Daoy (cell line): ENCODE measurements at places on chromosomes 1 and 21.

DNA sequence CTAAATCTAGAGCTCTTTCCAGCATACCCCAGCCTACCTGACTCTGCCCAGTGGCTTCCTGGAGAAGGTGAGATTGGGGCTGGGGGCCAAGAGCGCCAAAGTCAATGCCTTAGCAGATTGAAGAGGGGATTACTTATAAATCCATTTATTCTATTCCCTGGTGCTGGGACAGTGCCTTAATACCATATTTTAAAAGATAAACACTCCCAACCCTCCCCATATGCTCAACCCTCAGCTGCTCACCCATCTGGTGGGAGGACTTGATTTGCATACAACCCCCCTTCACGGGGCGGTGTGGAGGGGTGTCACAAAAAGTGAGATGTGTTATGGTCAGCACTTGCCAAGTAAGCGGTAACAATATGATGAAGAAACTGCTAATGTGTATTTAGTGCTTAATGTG is 3.2 kb upstream of the DISP3 start:
- DNase-seq = no peak

DNA sequence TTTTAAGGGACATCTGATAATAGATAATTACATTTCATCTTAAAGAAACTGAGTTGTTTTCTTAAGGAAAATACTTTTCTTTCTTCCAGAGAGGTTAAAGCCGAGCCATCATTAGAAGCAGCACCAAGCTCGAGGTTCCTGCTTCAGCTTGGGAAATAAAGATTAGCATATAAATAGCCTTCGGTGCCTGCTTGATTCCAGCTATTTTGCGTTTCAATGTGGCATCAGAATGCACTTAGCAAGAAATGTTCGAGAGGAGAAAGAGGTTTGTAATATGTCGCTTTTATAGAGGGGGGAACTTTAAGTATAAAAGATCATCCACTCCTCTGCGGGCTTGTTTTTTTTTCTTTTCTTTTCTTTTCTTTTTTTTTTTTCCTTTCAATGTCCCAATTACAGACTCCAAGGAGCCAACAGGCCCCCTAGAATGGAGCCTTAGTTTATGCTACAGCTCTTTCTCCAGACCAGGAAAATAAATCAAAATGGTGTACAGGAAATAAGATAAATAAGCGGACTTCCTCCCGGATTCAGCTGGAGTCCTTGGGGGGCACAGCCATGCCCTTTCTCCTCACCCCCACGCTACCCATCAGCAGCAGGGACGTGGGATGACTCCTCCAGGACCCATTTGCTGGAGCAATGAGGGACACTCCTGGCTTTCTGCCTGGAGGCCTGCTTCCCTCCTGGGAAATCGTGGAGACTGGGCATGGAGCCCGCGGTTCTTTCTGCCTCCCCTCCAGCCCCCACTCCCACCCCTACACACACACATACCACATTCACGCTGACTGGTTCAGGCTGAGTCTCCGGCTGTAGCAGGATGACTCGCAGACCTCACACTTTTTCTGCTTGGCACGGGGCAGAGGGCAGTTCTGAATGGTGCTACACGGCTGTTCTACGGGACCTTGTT is 131.6 kb downstream of the RRAGC start:
- peak; percentile 92 for DNase-seq

DNA sequence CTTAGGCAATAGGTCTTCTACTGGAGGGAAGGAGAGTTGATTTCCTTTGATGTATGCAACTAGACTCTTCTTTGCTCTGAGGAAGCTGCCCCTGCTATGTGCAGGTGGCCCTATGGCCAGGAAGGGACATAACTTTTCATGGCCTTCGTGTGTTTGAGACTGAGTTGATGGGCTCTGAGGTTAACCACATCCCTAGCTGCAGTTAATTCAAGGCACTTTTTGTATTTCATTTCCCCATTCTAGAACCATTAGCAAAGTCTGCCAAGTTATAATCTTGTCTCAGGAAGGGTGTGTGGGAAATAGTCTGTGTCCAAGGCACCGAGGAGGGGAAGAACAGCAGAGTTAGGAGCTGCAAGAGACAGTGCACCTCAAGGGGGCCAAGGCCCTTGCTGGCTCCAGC is 2.5 kb downstream of the FCRL4 start:
- DNase-seq = no peak

GRCh38 chr21:45747233-45747766 is 103.8 kb downstream of the PCBP3 start:
- peak; percentile 30 for DNase-seq

- no peak for DNase-seq
Observed at GRCh38 chr1:244713332-244713731, 60.4 kb downstream of the DESI2 start.
